Stimulated activated CD4-positive, alpha-beta T cell treated with anti-CD3 and anti-CD28 coated beads, Interleukin-1b, Interleukin-23, amount 100 ng/mL, for 1 hour (primary cell): ENCODE measurements at places on chromosomes 11 and 22.

- no peak for DNase-seq
These were observed 92.2 kb downstream of the ELP4 start for GRCh38 chr11:31601635-31602282.

GRCh38 chr11:129732941-129733340 lies 82.7 kb upstream of the TMEM45B start:
- no peak for DNase-seq

DNA sequence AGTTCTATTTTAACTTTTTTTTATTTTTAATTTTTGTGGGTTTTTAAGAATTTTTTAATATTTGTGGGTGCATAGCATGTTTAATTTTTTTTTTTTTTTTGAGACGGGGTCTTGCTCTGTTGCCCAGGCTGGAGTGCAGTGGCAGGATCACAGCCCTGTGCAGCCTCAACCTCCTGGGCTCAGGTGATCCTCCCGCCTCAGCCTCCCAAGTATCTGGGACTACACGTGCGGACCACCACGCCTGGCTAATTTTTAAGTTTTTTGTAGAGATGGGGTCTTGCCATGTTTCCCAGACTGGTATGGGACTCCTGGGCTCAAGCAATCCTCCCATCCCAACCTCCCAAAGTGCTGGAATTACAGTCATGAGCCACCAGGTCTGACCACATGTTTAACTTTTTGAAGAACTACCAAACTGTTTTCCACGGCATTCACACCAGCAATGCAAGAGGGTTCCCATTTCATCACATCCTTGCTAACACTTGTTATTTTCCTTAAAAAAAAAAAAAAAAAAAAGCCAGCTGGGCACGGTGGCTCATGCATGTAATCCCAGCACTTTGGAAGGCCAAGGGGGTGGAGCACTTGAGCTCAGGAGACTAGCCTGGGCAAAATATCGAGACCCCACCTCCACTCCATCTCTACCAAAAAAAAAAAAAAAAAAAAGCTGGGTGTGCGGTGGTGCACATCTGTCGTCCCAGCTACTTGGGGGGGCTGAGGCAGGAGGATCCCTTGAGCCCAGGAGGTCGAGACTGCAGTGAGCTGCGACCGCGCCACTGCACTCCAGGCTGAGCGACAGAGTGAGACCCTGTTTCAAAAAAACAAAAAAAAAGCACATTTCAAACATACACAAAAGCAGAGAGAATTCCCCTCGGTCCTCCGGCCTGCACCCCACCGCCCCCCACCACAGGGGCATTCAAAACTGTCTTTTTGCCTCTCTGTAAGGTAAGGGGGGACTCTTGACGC lies 16.7 kb upstream of the TXNRD2 start:
- DNase-seq: no peak

DNA sequence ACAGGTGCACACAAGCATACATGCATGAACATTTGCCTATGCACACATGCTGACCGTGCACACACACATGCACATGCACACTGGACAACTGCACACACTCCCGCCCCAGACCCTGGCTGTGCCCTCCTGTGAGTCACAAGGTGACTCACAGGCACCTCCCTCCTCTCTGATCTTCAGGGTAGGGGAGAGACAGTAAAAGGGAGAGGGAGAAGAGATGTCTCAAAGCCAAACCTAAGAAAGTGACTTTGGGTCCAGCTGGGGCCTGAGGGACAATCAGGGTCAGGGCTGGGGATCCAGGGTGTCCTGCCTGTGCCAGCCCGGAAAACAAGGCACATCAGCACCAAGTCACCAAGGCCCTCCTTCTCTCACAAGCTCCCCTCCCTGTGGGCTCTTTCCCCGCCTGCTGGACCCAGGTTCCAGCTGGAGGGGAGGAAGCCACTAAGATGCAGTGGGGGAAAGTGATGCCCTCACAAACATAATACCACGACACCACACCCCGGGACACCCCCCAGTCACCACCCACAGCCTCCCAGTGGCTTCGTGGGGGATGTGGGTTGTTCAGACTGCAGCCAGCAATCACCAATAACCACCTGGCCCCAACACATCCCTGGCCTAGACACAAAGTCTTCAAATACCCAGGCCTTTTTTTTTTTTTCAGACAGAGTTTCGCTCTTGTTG lies 39.3 kb downstream of the PDGFB start:
- DNase-seq: no peak

- DNase-seq: no peak
These were observed 13.2 kb downstream of the MMP3 start for GRCh38 chr11:102830001-102830727.

GRCh38 chr11:23974601-23975000 lies 522.3 kb upstream of the LUZP2 start:
- DNase-seq: no peak

DNA sequence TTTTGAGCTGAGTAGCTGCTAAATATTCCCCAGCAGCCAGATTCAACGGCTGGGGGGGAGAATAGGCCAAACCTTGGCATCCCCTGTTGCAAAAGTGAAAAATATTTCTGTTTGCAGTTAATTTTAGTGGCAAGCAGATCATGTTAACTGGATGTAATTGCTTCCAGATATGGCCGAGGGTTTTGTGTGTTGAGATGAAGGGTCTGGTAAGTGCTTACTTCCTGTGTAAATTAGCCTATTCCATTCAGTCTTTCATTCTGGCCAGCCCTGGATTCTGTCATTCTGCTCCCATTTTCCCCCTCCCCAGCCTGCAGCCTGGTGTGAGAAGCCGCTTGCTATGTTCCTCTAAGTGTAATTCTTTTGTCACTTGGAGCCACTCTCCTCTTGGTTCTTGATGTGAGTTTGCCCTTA lies 17.4 kb downstream of the ZBTB16 start:
- DNase-seq: no peak

- DNase-seq: no peak
These were observed 1348.2 kb upstream of the RAG2 start for GRCh38 chr11:37946155-37946766.

GRCh38 chr22:31230871-31231621 lies 18.9 kb downstream of the LIMK2 start:
- no peak for DNase-seq

DNA sequence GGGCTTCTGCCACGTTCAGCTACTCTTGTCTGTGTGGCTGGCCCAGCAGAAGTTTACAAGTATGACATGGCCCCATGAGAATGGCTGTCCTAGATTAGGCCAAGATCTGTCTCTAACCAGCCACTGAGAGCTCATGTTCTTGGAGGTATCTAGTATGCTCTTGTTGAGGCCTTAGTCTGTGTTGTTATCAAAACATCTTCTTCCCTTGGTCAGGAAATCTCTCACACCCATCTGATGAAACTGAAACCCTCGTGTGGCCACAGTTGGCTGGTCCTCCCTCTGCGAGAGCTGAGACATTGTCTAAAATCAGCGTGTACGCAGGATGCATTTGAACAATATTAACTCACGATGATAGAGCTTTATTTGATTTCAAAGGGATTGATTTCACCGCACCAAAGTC lies 109.0 kb upstream of the NNMT start:
- no peak for DNase-seq

DNA sequence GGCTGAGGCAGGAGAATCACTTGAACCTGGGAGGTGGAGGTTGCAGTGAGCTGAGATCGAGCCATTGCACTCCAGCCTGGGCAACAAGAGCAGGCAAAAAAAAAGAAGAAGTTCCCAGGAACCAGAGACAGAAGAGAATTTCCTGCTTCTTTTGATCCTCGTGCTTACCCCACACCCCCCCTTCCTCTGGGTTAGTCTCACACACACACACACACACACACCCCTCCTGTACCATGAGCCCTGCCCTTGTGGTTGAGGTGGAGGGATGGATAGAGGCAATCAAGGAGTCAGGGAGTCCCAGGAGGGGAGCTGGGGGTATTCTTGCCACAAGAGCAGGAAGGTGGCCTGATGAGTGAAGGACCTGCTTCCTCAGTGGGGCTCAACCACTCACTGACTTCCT lies 4.1 kb upstream of the UBE2L6 start:
- DNase-seq: no peak

DNA sequence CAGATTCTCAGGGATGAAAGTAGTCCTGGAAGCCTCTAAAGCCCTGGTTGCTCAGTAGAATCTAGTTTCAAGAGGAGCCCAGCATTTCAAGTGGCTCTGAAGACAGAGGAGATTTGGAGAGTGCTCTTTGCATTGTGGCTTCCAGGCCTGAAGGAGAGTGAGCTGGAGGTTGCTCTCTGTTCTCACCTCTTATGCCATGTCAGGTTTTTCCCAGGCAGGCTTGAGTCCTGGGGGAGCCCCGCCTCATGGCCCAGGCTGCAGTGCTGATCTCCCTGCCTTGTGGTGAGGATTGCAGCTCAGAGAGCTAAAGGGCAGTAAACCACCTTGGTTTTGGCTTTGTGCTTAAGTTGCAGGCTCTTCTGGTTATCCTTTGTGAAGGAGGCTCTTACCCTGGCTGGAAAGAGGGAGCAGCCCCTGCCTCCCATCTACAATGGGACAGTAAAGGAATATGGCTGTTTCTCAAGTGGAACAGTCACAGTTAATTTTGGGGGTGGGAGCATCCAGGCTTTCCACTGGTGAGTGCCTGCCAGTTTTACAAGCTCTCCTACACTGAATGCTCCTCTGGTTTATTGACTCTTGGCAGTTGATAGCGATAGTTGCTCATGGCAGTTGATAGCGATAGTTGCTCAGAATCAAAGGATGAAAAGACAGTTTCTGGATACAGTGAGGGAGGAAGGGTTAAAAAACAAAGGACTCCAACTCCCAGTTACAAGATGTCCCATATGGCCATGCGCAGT lies 32.6 kb downstream of the RCOR2 start:
- DNase-seq: no peak

DNA sequence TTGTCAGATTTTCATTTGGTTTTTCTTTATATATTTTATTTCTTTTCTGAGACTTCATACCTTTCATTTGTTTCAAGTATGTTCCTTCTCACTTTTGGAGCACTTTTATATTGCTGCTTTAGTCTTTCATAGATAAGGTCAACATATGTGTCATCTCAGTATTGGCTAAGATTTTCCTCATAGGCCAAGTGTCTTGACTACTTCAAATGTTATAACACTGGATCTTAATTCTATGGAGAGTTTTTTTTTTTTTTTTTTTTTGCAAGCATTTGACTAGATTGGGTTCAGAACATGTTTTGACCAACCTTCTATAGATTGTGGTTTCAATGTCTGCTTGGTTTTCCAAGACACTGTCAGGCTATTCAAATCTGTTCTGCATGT lies 69.0 kb upstream of the NARS2 start:
- no peak for DNase-seq

GRCh38 chr22:19832476-19833108 lies 22.1 kb downstream of the GNB1L start:
- DNase-seq: no peak

DNA sequence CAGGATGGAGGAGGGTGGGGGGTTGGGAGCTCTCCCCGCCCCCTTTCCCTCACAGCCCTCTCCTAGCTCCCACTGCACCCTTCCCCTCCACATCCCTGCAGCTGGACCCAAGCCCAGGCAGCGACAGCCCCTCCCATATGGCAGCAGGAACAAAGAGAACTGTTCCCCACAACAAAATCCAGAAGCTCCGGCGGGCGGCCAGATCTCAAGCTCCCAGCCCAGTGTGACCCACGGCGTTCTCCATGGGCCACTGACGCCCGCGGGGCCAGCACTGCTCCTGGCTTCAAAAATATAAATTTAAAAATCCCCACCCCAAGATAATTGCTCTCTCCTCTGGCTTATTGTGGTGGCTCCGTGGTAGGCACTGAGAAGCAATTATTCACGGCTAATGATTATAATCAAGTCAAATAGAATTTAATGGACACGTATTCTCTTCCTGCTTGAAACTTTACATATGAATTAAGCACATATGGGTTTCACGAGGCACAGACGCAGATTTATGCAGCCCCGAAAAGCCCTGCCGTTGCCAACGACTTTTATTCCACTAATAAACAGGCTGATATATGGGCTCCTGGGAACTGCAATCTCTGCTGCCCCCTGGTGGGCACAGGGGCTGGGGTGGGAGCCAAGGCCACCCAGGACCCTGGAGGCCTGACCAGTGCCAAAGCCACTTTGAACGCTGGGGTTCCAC lies 17.5 kb downstream of the MACROD1 start:
- peak; percentile 38 for DNase-seq

- no peak for DNase-seq
These were observed 107.9 kb downstream of the SCN3B start for GRCh38 chr11:123546515-123546914.

DNA sequence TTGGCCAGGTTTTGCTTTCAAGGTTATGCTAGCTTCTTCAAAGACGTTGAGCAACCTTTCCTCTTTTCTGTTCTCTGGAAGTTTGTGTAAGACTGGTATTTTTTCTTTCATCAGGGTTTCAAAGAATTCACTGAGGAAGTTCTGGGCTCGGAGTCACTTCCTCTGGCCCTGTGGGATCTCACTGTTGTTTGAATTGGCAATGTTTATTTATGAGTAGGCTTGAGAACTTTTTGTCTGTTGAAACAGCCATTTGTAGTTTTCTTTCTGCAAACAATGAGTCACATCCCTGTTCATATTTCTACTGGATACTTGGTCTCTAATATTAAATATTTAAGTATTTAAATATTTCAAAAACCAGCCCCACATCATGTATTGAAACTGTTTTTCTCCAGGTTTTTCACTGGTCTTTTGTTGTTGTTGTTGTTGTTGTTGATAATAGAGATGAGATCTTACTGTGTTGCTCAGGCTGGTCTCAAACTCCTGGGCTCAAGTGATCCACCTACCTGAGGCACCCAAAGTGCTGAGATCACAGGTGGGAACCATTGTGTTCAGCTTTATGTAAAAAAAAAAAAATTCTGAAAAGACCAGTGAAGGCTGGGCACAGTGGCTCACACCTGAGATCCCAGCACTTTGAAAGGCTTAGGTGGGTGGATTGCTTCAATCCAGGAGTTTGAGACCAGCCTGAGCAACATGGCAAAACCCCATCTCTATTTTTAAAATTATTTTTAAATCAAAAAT lies 26.9 kb downstream of the SUSD2 start:
- no peak for DNase-seq

GRCh38 chr11:128707681-128708080 lies 13.8 kb downstream of the FLI1 start:
- no peak for DNase-seq

- DNase-seq: no peak
These were observed 695.5 kb downstream of the FAM181B start for GRCh38 chr11:82038154-82038553.

GRCh38 chr11:60899046-60899936 lies 7.1 kb downstream of the PRPF19 start:
- DNase-seq: no peak

GRCh38 chr11:13068211-13068610 lies 59.1 kb downstream of the RASSF10 start:
- DNase-seq: no peak

- no peak for DNase-seq
These were observed 3.9 kb upstream of the GNAZ start for GRCh38 chr22:23066200-23067022.

GRCh38 chr11:73288873-73289707 lies 17.0 kb downstream of the P2RY6 start:
- DNase-seq: no peak

GRCh38 chr11:35111161-35112055 lies 27.6 kb upstream of the CD44 start:
- DNase-seq: no peak
